ENCODE measurements at places on chromosomes 5 and 9.

DNA sequence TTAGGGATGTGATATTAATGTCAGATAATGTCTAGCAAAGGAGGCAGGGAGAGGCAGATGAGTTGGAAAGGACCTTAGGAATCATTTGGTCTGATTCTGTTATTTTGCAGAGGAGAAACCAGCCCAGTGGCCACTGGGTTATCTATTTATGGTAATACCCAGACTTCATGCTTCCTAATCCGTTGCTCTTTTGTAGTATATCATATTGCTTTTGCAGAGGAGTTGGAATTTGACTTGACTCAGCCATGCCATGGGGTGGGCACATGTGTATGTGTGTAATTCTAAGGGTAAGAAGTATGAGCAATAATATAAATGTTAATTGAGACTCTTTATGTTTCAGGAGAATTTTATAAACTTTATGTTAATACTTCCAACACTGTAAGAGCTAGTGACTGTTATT is 7.3 kb downstream of the GPR21 start:
- DNase-seq, result no peak

- peak; percentile 70 for DNase-seq
Observed at GRCh38 chr5:36744773-36745589, 131.6 kb upstream of the NIPBL start.

DNA sequence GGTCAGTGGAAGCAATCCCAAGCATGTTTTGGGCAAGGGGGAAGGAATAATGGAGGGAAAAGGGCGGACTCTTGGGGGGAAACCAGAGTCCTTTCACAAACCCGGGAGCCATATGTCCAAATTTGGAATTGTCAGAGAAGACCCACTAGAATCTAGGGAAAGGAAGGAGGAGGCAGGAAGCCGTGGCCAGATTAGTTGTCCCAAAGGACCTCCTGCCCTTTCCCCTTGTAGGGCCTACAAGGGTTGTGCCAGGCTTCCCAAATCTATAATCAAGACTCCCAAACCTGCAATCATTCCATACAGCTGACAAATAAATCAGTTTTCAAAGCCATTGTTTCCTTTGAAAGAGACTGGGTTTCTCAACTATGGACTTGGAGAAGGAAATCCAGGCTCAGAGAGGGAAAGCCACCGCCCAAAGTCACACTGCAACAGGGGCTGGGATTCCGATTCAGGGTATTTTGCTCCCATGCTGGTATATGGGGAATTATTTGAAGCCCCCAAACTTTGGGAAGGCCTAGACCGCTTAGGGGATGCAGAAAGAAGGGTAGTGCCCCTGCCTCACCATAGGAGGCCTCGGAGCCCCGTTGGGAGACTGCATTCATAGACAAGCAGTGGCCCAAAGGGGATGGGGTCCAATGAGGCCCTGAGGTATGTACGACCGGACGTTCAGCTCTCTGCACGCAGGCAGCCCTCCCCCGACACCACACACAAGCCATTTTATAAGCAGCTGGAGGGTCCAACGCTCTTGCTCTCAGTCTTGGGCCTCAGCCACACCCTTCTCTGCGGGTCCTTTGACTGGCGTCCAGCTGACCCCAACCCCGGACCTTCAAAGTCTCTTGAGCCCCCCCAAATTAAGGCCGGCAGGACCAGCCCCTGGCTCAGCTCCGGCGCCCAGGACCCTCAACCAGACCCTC is 815 bp downstream of the ANXA6 start:
- peak; percentile 51 for DNase-seq

DNA sequence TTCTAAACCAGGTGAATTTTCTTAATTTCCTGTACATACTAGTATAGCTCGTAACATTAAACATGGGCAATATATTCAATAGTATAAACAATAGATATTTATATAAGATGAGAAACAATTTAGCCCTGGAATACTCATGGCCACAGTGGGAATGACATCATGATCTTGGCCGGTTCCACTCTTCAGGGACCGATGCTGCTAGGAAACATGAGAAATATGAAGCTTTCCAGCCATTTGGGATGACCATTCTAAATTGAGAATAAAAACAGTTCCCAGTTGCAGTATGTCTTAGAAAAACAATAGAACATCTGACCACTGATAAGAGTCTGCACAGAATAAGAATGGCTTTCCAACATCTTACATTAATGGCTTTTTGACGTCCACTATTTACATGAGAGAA is 33.3 kb upstream of the SLCO6A1 start:
- DNase-seq, result no peak

- DNase-seq, result no peak
Observed at GRCh38 chr5:59180515-59180914, 597.6 kb downstream of the RAB3C start.

DNA sequence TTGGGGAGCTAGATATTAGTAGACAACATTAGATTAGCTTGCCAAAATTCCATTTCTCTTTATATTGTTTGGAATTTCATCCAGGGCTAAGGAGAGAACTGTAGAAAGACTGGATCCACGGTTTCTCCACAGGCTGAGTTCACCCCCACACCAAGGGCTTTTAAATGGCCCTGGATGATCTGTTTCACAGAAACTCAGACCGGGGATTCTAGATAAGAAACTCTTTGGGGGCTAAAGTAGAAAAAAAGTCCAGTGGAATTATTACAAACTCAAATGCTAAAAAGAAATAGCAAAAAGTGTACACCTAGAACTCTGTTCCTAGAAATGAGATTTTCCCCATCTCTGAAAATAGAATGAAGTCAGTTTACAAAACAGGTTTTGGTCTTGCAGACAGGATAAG is 80.9 kb downstream of the SUSD1 start:
- no peak for DNase-seq

- no peak for DNase-seq
Observed at GRCh38 chr5:54595721-54596120, 78.2 kb downstream of the SNX18 start.

DNA sequence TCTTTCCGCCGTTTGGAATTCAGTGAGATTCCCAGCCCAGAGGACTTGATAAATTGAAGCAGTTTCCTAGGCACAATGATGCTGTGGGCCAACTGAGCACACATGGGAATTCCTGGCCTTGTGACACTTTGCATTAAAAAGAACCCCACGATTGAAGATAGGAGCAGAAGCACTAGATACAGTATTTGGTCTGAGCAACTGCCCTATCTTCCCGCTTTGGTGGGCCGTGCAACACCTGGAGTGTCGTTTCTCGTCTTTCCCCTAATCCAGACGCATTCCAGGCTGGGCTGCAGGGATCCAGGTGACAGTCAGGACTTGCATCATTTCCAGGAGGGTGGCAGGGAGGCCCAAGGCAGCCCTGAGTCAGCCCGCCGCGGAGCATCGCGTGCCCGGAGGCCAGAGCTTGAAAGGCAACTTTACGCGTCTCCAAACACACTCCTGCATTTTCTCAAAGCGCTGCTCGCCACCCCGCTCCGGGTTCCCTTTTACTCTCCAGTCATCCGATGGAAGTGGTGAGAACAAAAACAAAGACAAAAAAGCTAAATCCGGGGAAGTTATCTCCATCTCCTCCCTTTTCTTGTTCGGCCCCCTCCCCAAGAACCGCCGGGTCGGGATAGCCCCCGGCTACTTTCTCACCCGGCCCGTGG is 753 bp upstream of the STC2 start:
- no peak for DNase-seq

- peak; percentile 63 for DNase-seq
Observed at GRCh38 chr5:131357739-131358561, 94.1 kb downstream of the CDC42SE2 start.

GRCh38 chr9:36820392-36820861 is 213.6 kb downstream of the PAX5 start:
- DNase-seq, result no peak

DNA sequence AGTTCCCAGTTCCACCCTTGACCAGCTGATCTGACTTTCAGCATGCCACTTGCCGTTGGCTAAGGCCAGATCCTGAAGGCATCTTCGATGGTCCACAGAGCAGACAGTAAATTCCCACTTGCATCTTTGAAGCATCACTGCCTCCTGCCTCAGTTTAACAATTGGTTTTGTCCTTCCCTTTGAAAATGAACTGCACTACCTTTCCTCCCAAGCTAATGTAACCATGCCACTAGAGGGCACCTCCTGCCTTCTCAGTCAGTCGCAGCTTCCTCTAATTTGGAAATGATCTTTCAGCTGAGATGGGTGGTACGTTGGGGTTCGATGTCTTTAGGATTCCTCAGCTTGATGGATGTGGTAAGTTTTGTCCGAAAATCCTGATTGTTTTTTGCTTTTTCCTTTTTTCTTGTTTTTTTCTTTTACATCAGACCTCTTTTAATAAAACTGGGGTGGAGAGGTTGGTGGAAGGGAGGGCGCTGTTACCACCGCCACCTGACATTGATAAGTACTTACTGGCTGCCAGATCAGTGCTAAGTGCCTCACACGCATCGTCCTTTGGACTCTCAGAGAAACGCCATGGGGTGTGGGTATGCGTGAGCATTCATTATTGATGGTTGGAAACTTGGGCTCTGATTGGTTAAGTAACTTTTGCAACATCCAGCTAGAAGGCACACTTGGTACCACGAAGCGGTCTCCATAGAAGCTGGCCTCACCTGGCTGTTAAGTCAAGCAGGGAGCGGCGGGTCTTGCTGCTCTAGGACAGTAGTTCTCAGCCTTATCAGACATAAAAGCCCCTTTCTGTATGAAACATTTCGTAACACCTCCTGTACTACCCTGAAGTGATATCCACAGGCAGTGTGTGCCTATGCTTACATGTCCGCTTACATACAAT is 16.9 kb downstream of the PTTG1 start:
- peak; percentile 80 for DNase-seq

Data from B cell (primary cell).